ENCODE measurements at places on chromosomes 11 and 22. TPM values are rescaled to one million over a fixed set of nuclear protein-coding genes. Genes with fewer than 3 reads are reported as not detected.

MUC2 gene
- not detected for total RNA-seq

CAPN5 gene
- total RNA-seq = 2.5 TPM

SPCS2 gene
- total RNA-seq = 105 TPM

VWA5A gene
- 2.8 TPM for total RNA-seq

DNA sequence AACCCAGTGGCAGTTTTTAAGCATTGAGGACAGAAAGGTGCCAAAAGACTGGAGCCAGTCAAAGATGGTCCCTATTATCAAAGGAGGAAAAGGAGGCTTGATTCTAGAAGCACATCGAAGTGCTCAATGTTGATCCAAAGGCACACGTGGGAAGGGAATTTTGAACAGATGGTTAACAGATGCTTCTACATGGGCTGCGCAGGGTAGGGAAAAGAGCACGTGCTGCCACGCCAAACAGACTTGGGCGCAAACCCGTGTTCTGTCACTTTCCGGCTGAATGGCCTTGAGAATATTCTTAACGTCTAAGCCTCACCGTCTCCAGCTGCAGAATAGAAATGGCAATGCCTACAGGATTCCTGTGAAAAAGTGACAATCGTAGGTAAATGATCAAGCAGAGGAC is 217.9 kb upstream of the MTNR1B start:
- DNase-seq = no peak

DNA sequence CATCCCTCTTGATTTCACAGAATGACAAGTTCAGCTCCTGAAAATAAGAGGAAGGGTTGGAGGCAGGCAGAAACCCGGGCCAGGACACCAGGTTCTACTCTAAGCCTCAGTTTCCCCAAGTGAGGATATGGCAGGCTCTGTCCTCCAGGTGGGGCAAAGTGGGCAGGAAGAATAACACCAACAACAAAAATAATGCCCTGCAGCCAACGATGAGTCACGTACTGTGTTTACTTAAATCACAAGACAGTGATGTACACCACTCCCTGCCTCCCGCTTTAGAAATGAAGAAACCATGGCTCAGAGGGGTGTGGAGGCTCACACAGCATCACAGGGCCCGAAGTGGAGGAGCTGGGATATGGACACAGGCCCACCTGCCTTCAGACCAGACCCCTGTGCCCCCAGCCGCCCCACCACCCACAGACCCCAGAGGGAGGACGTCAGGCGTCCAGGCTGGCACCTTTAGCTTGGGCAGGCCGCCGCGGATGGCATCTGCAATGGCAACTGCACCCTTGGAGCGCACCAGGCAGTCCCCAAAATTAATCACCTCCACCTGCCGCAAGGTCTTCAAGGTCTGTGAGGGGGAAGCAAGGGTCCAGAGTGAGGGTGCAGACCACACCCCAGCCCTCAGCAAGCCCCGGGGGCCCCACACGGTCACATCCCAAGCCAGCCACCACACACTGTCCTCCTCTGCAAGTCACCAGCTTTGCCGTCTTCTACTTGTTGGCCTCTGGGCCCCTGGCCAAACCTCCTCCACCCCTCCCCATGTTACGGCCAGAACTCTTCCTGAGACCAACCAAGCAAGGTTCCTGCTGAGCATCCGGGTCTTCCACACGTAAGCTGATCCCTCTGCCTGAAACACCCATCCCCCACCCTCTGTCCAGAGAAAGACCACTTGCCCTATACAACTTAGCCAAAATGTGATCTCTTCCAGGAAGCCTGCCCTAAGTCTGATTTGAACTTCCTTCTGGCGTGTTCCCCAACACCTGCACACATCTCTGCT is 15.8 kb upstream of the CHADL start:
- DNase-seq = no peak

- DNase-seq = no peak
Observed at GRCh38 chr22:42636506-42636905, 3.9 kb downstream of the ATP5MGL start.

GRCh38 chr11:76237914-76238313 is 31.6 kb upstream of the WNT11 start:
- no peak for DNase-seq

GRCh38 chr11:104049116-104049515 is 12.7 kb downstream of the DDI1 start:
- DNase-seq = no peak

GRCh38 chr22:20091690-20092476 is 11.8 kb downstream of the DGCR8 start:
- peak; percentile 13 for DNase-seq

GRCh38 chr22:36287881-36288515 is 35.1 kb downstream of the APOL1 start:
- no peak for DNase-seq

- DNase-seq = no peak
Observed at GRCh38 chr11:44622190-44622650, 56.8 kb downstream of the CD82 start.

Measured in left ventricle myocardium superior (tissue), 1 donor.